Fibroblast of skin of left quadriceps (primary cell): ENCODE measurements at places on chromosomes 13 and 19.

- DNase-seq: no peak
These were observed 19.8 kb downstream of the TCF3 start for GRCh38 chr19:1632462-1633268.

GRCh38 chr13:47215736-47216135 lies 318.9 kb upstream of the HTR2A start:
- DNase-seq: peak; percentile 74

- no peak for DNase-seq
These were observed 8.7 kb downstream of the LRCH1 start for GRCh38 chr13:46561691-46562090.

DNA sequence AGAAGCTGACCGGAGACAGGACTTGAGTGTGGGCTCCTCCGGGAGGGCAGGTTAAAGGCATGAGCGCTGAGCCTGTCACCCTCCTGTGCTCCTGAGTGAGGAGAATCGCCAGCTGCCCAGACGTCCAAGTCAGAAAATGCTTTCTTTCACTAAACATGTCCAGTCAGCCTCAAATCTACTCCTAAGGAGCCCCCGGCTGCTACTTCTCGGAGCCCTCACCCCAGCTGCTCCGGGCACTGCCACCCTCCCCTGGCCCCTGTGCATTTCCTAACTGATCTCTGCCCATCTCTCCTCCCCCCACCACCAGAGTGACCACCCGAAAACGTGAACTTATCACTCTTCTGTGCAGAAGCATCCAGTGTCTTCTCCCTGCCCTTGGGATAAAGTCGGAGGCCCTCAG lies 277.5 kb upstream of the SOX1 start:
- no peak for DNase-seq

- no peak for DNase-seq
These were observed 1.7 kb downstream of the SLC7A1 start for GRCh38 chr13:29593605-29594297.

DNA sequence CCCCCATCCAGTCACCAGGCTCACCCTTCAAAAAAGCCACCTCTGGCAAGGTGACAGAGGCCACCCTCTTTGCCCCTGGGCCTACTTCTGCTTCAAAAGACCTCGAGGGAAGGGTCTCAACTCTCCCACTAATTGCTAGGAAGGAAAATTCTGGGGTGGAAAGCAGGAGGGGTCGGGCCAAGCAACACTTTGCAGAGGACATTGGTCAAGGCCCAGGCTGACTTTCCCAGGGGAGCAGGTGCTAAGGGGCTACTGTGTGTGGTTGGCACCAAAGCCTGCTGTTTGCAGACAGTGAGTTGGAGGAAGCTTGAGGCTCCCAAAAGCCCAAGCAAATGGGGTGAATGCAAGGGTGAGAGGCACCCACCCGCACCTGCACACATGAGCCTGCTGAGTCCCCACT lies 28.6 kb upstream of the VSTM2B start:
- no peak for DNase-seq

GRCh38 chr19:5705552-5705951 lies 14.4 kb downstream of the LONP1 start:
- no peak for DNase-seq

- DNase-seq: no peak
These were observed 120.6 kb upstream of the GPR12 start for GRCh38 chr13:26881154-26881553.

DNA sequence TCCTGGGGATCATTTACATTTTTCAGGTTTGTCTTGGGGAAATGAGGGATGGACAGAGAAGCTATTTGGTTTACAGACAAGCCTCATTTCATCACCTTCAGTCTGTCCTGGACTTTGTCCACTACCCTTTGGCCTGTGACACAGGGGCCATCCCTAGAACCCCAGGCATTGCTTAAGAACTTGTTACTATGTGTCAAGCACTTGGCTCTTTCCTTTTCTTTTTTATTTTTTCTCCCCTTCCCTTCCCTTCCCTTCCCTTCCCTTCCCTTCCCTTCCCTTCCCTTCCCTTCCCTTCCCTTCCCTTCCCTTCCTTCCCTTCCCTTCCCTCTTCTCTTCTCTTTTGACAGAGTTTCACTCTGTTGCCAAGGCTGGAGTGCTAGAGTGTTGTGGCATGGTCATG lies 253.1 kb downstream of the OLFM4 start:
- DNase-seq: no peak

DNA sequence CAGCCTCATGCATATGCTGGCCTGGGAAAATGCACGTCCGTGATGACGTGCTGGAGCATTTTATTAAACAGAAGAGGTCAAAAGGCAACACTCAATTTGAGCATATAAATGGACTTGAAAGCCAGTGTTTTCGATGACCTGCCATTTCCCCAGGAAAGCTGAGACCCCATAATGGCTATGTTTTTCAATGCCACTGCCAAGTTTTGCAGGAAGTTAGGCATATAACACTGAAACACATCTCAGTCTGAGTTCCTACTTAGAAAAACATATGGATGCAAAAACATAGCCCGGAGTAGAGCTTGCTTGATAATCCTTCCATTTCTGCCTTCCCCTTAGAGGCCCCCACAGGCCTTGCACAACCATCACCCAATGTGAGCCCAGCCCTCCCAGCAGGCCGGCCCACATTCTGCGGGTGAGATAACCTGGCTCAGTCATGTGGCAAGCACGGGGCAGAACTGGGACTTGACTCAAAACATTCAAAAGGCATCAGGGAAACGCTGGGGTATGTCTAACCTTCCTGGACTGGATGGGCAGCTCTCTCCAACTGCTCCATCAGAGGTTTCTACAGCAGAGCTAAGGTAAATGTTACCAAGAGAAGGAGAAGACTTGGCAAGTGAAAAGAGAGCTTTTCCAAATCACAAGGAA lies 24.9 kb downstream of the EPS15L1 start:
- DNase-seq: peak; percentile 73

- no peak for DNase-seq
These were observed 14.2 kb upstream of the LENG8 start for GRCh38 chr19:54434873-54435214.

DNA sequence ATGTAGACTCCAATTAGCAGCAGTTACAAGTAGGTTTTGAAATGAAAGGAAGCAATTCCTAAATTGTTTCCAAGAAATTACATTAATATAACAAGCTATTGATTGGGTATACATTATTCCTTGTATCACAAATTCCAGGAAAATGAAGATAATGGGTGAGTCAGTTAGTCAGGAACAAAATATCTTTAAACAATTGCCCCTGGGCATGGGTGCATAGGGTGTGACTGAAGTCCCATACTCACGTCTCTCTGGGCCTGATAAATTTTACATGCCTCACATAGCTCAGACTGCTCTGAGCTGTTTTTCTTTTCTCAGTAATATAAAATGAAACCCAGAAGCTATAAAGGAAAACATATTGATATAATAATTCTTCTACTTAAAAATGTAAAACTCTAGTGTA lies 87.8 kb downstream of the FNDC3A start:
- no peak for DNase-seq

GRCh38 chr13:95485518-95486144 lies 66.9 kb upstream of the CLDN10 start:
- DNase-seq: no peak

GRCh38 chr19:38915329-38916321 lies 3.6 kb upstream of the CCER2 start:
- no peak for DNase-seq

- no peak for DNase-seq
These were observed 1.5 kb upstream of the FTL start for GRCh38 chr19:48963371-48964204.

DNA sequence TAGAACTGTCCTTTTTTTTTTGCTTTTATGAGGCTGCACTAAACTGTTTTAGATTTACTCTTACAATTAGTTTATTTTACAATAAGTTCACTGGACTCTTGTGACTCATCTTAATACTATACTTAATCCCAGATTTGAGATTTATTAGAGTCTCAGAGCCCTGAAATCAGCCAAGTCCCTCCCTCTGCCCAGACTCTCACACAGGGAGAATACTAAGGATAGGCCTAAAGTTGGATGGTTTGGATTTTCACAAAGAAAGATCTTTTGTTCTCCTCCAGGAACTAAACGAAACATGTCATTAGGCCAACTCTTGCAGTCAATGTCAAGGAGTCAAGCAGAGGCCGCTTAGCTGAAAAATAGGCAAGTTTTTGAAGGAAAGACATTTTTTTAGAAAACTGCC lies 42.7 kb upstream of the MIR17HG start:
- DNase-seq: no peak

DNA sequence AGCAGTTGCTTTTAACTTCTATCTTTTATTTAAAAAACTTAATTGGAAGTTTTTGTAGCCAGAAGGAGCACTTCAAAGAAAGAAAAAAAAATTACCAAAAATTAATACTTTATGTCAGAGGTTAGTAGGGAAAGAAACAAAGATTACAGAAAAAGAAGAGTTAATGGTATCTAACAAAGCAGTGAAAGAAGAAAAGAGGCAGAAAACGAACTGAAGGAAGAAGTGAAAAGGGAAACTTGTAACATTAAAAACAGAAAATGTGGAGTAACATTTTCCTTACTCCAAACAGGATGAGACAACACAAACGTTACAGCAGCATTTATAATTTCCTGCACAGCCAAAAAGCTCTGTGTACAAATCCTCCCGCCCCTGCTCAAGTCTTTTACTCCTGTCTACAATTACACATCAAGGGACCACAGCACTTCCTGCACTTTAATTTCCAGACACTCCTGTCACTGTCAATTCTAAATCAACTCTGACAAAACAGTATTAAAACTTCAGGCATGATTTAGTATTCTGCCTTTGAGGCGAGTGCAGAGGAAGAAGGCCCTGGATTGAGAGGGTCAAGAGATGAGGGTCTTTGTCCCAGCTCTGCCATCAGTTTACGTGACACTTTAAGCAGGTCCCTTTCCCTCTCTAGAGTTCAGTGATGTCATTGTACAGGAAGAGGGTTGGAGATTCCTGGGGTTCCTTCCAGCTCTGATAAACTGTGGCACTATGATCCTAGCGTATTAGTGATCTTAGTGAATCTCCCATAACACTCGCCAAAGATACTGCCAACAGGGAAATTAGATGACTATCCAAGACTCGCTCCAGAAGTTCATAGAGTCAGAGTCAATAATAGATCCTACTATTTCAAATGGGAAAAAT lies 53.2 kb upstream of the LSM14A start:
- DNase-seq: no peak

GRCh38 chr19:8148410-8149260 lies 757 bp downstream of the FBN3 start:
- no peak for DNase-seq

DNA sequence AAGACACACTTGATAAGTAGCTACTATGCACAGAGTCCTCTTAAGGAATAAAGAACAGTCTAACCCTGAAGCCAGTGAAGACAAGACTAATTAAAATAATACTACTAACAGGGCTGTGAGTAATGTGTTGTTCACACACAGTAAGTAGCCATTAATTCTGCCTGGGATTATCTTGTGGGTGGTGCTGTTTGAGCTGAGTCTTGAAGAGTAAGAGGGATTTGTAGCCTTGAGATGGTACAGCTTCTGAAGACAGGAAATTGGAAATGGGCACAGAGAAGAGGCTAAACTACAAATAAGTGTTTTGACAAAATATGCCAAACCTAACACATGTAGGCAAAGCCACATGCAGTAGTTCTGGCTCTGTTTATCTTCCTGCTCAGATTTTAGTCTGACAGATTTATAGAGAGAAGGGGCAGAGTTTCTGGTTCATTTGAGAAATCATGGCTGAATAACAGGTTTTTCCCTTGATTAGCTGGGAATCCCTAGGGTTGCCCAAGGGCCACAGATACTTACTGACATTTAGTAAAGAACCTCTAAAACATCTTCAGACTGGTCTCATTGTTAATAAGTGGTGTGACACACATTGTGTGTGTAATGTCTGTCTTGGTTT lies 38.0 kb downstream of the ITGBL1 start:
- DNase-seq: no peak

DNA sequence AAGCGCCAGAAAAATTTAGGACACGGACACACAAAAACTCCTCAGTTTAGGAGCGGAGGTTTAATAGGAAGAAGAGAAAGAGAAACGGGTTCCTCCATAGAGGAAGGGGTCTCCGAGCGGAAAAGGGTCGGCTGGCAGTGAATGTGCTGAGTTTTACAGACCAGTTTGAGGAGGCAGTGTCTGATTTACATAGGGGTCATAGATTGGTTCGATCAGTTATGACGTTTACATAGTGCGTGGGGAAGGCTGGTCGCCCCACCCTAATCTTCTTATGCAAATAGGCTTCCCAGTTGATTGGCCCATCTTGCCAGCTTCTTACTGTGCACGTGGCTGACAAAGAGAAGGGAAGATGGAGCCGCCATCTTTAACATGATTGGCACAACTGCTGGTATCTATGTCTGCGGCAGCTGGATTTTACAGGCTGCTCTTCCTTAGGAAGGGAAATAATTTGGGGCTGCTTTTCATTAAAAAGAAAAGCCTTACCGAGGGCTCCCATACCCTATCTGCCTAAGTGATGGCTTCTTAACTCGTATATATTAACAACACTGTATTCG lies 1.2 kb upstream of the ZNF225 start:
- DNase-seq: peak; percentile 60

- DNase-seq: no peak
These were observed 42.8 kb downstream of the ATP11A start for GRCh38 chr13:112732679-112733078.

GRCh38 chr13:41568143-41568971 lies 111.0 kb downstream of the RGCC start:
- DNase-seq: no peak

GRCh38 chr19:15185188-15185587 lies 15.6 kb downstream of the NOTCH3 start:
- DNase-seq: no peak

- no peak for DNase-seq
These were observed 48.5 kb downstream of the NBEA start for GRCh38 chr13:34990399-34991214.

- peak; percentile 12 for DNase-seq
These were observed 970.5 kb downstream of the UQCRFS1 start for GRCh38 chr19:28242317-28242927.

DNA sequence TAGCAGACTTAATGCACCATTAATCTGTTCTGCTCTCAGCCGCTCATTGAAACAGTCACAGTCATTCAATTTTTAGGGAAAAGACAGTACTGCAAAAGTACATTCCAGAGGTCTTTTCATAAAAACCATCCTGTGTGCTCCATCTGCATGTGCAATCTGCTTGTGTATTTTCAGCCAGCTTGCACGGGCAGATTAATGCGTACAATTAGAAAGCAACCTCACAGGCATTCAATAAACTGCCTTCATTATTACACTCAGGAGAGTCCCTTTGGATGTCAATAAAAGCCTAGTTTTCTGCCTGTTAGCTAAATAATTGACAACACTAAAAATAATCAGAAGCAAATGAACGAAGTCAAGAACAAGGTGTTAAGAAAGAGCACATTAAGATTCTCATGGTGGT lies 41.9 kb downstream of the EPSTI1 start:
- DNase-seq: no peak

DNA sequence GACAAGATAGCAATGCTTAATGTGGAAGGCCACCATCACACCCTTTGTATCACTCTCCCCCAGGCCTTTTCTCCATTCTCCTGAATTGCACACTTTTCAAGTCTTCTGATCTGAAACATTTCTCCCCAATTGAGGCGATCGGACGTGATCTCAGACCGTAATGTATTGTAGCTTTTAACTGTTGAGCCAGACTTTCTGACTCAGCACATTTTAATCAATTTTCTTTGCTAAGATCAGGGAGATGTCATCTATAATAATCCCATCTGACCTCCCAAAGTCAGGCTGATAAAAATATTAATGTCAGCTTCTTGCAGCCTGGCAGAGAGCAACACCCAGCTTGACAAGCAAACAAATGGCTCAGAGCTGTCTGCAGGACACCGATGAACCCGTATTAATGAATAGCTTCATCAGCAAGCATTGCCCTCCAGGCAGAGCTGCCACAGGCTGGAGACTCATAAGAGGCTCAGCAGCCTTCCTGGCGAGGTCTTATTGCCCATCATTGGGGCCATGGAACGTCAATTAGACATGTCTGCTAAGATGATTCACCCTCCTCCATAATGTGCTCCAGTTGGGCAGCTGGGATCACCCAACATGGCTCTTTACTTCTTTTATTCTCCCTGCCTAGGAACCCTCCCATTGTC lies 60.2 kb upstream of the UQCRFS1 start:
- no peak for DNase-seq
